ENCODE measurements at places on chromosomes 6 and 20.

GRCh38 chr6:149157126-149157525, 160.4 kb upstream of the TAB2 start:
- DNase-seq: no peak

DNA sequence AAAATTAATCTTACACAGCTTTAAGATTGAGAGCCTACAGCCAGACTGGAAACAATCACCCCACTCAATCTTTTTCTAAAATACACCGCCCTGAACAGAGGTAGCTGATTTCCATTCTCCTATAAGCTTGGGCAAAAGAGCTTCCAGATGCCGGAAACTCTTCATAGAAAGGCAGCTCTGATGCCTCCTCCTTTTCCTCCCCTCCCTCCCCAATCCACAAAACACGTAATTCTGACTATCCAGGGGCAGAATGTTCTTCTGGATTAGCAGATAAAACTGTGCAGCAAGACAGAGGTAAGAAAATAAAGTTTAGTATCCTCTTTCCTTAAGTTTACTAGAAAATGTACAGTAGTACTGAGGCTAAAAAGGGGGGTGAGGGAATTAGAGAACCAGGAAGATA, 15.8 kb downstream of the ADNP start:
- no peak for DNase-seq

DNA sequence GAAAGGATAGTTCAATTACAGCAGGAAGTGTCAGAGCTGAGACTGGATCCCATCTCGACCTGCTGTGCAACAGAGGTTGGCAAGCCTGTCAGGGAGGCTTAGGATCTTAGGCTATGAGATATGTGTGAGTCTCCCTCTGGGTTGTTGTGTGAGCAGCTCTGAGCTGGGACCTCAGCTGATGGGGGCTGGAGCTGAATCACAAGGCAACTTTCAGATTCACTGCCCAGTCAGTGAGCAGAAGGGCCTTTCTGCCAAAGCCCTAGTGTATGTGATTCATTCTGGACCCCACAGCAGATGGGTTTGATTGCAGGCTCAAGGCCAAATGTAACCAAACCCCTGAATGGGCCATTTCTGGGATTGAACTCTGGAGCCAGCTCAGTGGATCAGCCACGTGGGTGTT, 4.5 kb downstream of the PI3 start:
- DNase-seq: no peak

DNA sequence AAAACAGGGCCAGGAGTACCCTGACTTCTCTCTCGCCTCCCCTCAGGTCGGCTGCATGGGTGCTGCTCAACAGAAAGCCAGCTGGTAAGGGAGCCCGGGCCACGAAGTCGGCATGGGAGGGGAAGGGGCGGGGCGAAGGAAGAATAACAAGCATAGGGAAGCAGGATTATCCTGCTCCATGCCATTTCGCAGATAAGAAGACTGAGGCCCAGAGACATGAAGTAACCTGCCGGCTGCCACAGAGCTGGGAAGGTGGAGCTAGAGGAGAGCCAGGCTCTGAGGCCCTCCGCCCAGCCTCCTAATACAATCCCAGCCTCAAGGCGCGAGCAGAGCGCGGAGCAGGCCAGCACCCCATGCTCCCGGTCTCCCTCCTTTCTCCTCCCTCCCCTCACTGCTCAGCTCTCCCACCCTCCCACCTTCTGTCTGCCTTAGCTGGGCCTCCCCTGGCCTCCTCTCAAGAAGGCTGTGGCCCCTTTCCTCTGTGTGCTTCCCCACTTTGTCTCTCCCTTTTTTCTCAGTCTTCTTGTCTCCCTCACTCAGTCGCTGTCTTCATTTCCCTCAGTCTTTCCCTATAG, 13.2 kb upstream of the HMGA1 start:
- DNase-seq: no peak

GRCh38 chr6:51060262-51060762, 241.6 kb downstream of the TFAP2B start:
- DNase-seq: no peak

- DNase-seq: no peak
Observed at GRCh38 chr20:52675375-52675774, 296.8 kb upstream of the TSHZ2 start.

DNA sequence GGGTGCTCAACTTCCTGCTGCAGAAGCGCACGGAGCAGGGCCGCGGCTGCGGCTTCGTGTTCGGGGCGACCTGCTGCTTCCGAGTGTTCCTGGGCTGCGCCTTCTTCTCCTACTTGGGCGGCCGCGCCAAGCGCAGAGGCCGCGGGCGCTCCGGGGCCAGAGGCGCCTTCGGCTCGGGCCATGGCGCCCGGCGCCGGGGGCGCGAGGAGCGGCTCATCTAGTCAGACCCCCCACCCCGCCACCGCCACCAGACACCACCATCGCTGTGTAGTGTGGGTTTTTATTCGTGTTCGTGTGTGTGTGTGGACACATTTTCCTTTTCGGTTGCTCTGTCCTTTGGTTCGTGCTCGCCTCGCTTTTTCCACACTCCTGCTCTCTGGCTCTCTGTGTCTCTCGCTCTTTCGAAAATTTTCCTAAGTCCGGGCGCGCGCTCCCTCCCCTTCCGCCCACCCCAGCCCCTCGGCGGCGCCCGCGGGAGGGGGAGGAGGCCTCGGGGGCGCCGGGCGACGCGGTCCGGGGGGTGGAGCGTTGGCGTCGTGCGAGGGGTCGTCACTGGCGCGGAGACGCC, 38.1 kb downstream of the GNAS start:
- DNase-seq: peak; percentile 83
